A172 (cell line): ENCODE measurements at places on chromosomes 3 and 15. TPM values are rescaled to one million over a fixed set of nuclear protein-coding genes. Genes with fewer than 3 reads are reported as not detected.

DNA sequence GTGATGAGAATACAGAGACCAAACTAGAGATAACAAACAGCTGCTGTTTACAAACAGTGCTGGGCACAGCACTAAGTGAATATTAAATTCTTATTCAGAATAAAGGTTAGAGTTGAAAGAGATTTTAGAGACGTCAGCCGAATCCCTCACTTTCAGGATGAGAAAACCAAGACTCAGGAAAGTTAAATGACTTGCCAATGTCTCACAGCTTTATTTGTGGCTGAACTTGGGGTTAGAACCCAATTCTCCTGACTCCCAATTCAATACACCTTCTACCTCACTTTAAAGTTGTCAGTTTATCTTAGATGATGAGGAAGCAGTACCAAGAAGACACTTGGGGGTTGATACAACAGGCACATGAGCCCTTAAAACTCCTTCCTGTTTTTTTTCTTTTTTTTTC is 180.9 kb downstream of the GAP43 start:
- DNase-seq: no peak

- DNase-seq: no peak
Measured at GRCh38 chr3:19256313-19256712, 108.0 kb downstream of the KCNH8 start.

The ZNF860 gene
- 2.3 and 3.2 TPM in 2 replicates for total RNA-seq

GRCh38 chr3:153749070-153749610 is 372.1 kb upstream of the ARHGEF26 start:
- DNase-seq: no peak

DNA sequence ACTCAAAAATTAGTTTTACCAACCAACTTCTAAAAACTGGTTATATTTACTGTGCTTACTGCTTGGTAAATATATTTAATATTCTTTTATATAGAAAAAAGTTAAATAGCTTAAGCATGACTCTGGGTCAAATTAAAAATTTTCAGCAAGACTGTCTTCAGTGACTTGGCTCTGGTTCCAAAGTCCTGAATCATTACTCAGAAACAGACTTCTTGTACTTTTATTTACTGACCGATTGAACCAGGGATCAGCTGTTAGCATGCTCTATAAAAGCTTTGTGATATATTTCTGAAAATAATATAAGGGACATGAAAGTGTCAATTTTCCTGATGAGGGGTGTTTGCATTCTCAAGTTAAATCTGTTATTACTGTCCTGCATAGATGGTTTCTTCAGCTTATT is 164.3 kb downstream of the MCTP2 start:
- DNase-seq: no peak

DNA sequence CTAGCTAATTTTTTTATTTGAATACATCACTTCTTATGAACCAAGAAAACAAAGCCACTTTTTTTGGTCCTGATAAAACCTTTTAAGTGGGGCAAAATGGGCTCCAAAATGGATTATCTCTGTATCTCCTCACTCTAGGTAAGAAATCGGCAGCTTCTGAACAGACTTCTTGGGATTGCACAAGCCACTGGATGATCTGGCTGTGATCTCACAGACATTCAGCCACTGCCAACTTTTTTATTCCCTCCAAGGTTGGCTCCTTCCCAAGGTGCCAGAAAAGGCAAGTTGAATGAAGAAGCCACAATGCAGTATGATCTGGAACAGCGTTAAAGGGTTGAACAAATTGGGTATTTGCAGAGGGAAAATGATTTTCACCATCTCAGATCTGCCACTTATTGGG is 73.2 kb downstream of the PRICKLE2 start:
- DNase-seq: no peak

- peak; percentile 40 for DNase-seq
Measured at GRCh38 chr15:43517354-43518196, at the start of gene MAP1A. Gene MAP1A, plus strand, starts transcription at chr15:43517608. Its CDS starts 3,866 bp downstream, at chr15:43521474.

GRCh38 chr15:91961357-91961756 is 107.8 kb downstream of the SLCO3A1 start:
- no peak for DNase-seq

- peak; percentile 14 for DNase-seq
Measured at GRCh38 chr3:127929818-127930413, 14.9 kb downstream of the KBTBD12 start.

The RTF1 gene
- 28.7 and 31.6 TPM in 2 replicates for total RNA-seq

DNA sequence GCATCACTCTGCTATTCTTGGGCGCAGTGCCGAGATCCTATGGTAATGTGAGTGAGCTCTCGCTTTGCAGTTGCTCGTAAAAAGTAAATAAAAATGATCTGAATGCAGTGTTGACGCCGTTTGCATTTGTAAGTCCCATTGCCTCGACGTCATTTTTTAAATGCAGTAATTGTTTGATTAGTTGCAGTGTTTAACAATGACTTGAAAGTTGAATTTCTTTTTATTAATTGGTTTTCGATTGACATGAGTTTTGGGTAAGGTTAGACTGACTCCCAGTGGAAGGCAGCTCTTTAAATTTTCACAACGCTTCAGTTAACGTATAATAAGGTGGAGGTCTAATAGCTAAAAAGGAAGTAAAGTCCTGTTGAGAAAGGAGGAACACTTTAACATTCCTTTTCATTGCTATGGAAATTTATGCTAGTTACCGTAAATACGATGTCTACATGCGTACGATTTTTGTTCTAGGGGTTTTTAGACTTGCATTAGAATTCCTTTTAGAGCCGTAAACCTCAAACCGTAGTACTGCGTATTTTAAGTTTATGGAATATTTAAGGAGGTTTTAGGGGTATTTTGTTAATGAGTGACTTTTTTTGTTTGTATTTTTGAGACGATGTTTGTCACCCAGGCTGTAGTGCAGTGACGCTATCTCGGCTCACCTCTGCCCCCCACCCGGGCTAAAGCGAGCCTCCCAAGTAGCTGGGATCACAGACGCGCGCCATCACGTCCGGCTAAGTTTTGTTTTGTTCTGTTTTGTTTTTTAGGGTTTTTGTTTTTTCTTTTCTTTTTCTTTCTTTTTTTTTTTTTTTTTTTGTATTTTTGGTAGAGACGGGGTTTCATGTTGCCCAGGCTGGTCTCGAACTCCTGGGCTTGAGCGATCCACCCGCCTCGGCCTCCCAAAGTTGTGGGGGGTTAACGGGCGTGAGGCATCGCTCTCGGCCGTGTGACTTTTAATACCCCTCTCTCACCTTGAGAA is 1.4 kb downstream of the MORF4L1 start:
- DNase-seq: no peak

DNA sequence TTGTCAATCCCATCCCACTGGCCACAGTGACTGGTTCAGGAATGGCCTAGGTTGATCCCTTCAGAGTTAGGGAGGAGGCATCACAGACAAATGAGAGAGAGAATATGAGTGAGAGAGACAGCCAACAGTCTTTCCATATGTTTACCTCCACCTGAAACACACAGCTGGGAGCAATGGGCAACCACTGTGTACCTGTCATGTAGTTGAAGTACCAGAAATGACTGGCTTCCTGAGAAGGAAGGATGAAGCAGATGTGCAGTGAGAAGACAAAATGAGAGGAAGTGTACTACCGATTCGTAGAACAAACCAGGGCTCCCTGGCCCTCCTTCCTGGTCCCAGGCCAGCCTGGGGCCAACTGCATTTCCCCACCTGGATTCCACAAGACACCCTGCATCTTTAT is 27.4 kb downstream of the SRGAP3 start:
- no peak for DNase-seq

DNA sequence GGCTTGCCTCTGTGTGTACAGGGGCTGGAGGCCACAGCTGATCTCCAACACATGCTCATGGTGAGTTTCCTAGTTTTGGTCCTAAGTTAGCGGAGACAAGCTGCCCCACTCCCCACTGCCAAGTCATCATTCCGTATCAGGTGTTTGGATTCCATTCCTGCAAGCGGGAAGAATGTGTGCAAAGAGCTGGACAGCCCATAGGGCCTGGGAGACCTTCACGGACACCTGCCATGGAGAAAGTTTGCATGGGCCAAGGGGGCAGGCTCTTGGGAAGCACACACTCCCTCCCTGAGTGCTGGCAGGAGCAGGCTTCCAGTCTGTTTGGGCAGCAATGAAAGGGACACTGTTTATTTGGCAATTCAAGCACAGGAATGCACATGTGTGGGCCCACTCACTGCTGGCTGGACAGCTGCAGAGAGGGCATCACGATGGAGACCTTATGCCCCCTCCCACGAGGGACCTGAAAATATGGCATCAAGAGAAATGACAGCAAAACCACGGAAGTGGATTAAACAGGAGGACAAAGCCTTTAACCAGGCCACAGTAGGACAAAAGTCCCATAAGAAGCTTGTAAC is 149.7 kb downstream of the KLF13 start:
- no peak for DNase-seq

DNA sequence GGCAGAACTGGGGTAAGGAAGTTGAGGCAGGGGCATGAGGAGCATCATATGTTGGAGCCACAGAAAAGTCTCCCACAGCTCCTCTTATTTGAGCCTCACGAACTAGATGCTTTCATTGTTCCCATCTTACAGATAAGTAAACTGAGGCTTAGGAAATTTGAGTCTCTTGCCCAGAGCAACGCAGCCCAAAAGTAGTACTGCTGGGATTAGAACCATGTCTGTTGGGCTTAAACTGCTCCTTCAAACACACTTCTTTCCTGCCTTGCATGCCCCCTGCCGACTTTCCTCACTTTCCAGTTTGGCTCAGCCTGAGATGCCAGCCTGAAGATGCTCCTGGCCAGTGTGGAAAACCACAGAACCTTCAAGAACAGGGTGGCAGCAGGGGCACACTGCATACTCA is 43.1 kb upstream of the SLC6A6 start:
- DNase-seq: no peak

DNA sequence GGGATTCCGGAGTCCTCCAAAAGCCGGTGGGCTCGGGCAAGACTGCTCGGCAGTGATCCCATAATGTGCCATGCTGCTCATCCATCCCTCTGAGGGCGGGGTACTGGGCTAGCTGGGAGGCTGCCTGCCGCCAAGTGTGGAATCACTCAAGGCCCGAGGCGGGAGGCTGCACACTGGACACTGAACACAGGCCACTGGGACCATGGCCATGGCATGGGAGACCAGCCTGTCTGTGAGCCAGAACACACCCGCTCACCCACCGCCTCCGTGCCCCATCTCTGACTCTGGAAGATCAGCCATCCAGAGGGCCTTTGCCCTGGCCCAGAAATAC is 1.4 kb downstream of the C3orf22 start:
- no peak for DNase-seq

- peak; percentile 50 for DNase-seq
Measured at GRCh38 chr3:58568572-58569286, 8.5 kb downstream of the FAM107A start.

- DNase-seq: no peak
Measured at GRCh38 chr3:87006844-87007439, 16.0 kb upstream of the VGLL3 start.

- no peak for DNase-seq
Measured at GRCh38 chr3:140883428-140884040, 58.1 kb upstream of the SLC25A36 start.

DNA sequence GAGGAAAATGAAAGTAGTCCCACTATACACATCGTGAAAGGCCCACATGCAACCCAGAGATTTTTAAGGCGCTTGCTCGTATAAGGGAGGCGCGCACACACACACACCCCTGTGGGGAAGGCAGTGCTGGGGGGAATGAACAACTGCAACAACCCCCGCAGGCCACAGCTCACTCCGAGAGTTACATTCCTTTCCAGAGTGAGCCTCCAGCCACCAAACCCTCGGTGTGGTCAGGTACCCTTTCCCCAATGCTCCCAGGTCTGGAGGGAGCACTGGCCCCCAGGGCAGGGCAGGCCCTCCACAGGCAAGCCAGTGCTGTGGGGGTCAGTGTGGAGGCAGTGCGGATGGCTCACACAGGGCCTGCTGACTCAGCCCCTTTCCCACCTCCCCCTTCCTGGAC is 115.6 kb downstream of the OCA2 start:
- DNase-seq: no peak

DNA sequence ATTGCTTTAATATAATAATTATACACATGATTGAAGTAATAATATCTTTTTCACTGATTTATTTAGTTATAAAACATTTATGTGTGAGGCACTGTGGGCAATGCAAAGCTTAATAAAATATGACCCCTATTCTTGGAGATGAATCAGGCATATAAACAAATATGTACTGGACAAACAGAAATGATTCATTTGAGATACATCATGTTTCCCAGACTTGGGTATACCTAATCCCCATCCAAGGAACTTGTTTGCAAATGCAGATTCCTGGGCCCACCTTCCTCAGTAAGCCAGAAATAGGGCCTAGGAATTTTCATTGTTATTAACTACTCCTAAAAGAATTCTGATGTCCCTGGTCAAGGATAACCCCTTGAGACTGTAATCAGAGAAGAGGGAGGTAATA is 184.2 kb downstream of the CHL1 start:
- no peak for DNase-seq

GRCh38 chr15:59352683-59353082 is 20.0 kb downstream of the MYO1E start:
- no peak for DNase-seq

DNA sequence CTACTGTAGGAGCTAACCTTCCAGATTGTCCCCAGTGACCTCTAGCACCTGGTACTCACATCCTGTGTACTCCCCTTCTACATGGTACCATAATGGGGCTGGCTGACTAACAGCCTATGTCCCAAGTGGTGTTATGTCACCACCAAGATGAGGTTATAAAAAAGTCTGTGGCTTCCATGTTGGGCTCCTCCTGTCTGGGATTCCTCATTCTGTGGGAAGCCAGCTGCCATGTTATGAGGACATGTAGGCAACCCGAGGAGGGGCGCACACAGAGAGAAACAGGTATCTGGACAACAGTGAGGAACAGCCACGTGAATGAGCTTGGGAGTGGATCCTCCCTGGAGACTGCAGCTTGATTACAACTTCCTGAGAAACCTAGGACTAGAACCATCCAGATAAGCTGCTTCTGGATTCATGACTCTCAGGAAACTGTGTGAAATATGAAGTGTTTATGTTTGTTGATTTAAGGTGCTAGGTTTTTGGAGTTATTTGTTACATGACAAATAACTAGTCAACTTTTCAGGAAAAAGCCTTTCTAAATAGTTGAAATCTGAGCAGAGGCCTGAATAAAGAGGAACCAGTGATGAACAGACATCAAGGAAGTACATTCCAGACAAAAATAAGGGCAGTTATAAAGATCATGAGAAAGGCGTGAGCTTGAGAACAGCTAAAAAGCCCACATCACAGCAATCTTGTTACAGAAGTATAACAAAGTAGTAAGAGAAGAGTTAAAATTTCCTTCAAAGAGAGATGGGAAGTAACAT is 21.7 kb downstream of the GOLIM4 start:
- peak; percentile 20 for DNase-seq

DNA sequence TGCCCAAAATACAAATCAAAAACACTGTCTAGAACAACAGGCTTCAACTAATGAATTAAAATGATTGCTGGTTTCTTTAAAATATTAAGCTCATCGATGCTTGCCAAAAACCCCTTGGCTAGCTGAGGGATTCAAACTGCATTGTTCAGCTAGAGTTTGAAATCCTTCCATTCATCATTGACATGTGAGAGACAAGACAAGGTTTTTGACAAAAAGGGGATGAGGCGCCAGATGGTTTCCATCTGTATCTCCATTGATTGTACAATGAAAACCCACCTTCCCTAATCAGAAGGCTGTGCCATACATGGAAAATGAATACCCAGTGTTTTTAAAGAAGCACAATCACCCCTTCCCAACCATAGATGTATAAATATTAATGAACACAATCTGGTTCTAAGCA is 67.8 kb downstream of the THRB start:
- no peak for DNase-seq
